Karpas-422 (cell line): ENCODE measurements at places on chromosomes 6 and 20.

DNA sequence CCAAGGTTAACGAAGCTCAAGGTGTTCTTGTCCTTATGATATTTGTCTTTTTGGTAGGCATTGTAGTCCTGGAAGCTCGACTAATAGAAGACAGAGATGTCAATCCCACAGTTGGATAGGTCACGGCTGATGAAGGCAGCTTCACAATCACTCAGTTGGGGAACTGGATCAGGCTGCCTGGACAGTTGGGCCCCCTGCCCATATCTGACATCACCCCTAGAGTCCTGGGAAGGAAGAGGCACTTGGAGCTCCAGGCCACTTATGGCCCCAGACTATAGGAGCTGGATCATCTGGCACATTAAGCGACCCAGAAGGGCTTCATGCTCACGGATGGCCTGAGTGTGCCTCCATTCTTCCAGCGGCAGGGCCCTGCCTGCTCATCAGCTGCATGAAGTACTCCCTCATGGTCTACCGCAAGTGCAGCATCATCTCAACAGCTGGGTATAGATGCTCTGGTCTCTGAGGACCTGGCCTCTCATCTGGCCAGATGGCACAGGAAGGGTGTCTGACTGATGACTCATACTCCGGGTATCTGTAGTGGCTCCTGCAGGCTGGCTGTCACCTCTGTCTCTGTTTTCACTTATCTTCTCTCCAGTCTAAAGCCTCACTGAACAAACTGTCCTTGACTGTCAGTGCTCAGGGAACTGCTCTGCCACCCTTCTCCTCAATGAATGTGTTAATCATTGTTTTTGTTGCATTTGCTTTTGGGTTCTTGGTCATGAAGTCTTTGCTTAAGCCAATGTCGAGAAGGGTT is 29.2 kb upstream of the SSR1 start:
- no peak for DNase-seq

- no peak for DNase-seq
Observed at GRCh38 chr20:605237-605636, 4.9 kb downstream of the TCF15 start.

- no peak for DNase-seq
Observed at GRCh38 chr20:31542201-31542842, 28.1 kb downstream of the HM13 start.

- no peak for DNase-seq
Observed at GRCh38 chr6:1687402-1687801, 77.7 kb downstream of the FOXC1 start.

- no peak for DNase-seq
Observed at GRCh38 chr20:60648556-60648955, 603.5 kb upstream of the CDH4 start.

GRCh38 chr20:59939879-59940128 is 301 bp downstream of the PPP1R3D start:
- DNase-seq = no peak

DNA sequence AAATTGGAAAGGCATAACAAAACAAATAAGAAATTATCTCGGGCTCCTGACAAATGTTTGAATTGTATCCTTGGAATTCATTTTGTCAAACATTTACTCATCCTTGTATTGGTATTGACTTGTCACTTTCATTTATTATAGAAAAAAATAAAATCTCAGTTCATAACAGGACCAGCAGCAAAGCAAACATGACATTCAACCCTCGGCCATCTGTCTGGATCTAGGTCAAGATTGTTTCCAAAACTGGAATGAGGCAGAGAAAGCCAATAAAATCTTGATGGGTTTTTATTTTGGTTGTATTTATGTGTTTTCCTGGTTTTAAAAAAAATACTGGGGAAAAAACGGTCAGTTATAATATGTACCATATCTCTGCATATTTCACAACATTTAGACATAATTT is 42.9 kb upstream of the FABP7 start:
- DNase-seq = no peak

- DNase-seq = peak; percentile 50
Observed at GRCh38 chr6:83068616-83069015, 1.1 kb downstream of the DOP1A start.

- no peak for DNase-seq
Observed at GRCh38 chr6:151388236-151388635, 3.1 kb downstream of the ZBTB2 start.

DNA sequence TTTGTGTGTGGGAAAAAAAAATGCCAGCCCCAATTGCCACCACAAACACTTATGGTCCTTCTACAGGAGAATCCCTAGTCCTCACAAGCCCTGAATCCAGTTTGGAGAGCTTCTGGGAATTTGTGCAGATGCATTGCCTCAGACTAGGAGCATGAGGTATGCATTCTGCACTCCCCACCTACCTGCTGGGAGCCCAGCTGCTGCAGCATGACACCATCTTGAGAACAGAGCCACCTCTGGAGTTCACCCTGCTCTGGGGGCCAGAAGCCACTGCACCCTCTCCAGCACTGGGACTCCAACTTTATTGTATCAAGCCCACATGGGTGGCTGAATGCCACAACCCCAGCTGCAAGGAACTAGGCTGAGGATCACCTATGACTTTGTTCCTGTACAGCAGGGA is 568.5 kb upstream of the ID4 start:
- DNase-seq = no peak

DNA sequence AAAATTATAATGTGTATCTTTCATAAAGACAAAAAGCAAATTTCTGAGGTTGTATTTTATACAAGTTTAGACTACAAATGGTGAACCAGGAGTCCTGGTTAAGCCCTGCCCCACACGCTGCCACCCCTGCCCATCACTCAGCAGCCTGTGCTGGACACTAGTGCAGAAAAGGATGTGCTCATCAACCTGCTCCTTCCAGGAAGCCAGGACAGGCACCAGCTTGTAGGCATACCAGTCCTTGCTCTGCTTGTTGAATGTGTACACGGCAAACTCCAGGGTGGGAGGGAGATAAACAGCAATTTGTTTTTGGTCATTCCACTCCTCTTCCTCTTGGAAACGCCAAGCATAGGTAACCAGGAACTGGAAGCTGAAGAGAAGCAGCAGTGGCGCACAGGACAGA is 18.1 kb downstream of the CST9L start:
- no peak for DNase-seq

DNA sequence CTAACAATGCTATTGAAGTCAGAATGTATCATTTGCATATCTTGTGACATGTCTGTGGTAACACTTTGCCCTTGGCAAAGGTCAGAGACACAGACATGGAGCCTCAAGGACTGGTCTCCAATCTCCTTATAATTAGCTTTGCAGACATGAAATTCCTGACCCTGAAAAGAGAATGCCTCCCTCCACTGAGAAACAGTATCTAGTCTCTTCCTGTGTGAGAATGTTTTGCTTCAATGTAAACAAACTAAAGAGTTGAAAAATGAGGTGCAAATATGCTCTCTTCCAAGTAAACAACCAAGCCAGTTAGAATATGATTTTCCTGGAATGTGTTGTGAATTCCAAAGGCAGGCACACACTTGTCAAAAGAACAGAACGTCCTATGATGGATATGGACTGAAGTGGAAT is 407.1 kb upstream of the MARCKS start:
- no peak for DNase-seq

DNA sequence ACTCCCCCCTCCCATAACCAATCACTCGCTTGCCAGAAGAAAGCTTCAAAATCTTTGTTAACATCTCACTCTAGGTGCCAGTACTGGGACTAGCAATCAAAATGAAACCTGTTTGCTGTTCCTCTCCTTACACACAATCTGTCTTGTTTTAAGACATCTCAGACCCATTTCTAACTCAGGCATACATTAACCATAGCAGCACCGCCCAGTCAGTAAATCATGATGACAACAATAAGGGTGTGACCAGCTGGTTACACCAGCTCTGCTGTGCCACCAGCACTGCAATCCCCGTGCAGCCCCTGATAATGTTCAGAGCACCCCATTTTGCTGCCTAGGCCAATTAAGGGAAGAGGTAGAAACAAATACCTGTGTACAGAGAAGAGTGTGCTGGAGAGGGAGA is 185.2 kb upstream of the TAB2 start:
- no peak for DNase-seq

DNA sequence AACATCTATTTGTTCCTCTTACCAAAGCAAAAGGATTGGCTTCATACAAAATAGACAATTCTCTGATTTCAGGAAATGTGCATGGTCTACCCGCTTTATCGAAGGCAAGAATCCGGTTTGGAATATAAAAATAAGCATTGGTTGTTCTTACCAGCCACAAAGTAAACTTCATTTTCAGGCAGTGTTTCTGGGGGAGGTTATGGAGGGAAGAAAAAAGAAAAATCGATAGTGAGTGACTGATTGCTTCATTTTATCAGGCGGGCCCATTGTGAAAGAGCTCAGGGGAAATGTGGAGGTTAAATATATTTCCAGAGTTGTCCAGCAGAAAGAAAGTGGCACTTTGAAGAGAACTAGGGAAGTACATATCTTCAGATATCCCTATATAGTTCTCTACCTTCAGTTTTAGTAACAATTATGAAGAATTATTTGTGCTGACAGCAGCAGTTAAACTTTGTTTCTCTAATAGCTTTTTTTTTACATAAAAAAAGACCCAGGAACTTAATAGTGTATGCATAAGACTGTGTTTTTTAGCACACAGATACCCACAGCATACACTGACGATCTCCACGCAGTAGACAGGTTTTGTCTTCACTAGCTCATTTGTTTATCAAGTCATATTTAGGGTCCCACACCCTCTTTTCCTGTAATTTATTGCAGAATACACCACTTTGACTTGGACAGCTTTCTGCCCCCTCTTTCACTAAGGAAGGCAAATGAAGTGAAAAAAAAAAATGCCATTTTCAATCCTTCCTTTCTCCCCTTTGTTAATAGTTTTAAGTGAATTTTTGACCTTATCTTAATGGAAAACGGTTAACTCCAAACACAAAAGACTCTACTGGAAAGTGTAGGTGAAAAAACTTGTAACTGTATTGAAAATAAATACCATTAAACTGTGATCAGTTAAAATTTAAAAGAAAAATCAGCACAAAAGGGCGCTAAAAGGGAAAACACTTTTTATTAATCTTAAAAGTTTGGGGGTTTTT is 2.9 kb downstream of the POU3F2 start:
- no peak for DNase-seq

DNA sequence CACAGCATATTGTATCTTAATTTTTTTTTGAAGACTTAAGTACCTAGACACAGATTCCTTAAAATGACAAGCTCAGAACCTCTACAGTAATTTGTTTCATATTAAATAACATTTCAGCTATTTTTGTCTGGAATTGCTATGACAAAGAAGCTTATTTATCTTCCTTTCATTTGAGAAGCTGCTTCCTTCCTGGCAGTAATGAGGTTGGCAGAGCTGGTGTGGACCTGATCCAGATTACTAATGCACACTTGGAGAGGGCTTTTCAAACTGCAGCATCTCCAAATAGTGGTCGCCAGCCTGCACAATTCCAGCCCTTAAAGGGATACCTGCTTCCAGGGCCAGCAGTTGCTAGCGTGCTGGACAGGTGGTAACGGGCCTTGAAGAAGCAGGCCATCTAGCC is 12.1 kb downstream of the PTCHD4 start:
- DNase-seq = no peak

GRCh38 chr6:47405273-47405672 is 72.3 kb upstream of the CD2AP start:
- DNase-seq = no peak

DNA sequence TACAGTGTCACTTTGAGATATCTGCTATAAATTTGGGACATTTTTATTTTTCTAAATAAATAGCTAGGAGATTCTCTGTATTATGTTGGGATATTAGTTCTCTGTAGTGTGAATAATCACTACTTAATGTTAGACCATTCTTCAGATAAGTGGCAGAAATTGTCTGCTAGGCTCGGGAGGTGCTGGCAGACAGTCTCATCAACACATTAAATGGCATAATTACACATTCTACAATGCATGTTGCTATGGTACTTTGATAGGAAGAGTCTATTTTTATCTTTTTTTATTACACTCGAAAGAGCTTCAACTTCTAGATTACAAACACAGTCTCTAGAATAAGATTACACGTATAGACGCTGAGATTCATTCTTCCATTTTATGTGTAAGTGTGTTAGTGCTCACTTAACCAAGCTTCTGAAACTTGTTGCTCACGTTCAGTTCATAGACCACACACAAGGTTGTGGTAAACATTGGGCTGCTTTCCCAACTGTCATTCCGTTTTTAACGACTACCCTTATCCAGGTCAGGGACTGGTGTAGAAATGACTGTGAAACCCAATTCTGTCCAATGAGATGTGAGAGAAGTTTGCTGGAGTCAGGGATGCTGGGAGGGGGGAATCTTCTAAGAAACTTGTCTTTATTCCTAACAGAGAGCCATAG is 78.6 kb downstream of the TPBG start:
- no peak for DNase-seq

GRCh38 chr6:65262241-65262640 is 444.8 kb downstream of the EYS start:
- no peak for DNase-seq

DNA sequence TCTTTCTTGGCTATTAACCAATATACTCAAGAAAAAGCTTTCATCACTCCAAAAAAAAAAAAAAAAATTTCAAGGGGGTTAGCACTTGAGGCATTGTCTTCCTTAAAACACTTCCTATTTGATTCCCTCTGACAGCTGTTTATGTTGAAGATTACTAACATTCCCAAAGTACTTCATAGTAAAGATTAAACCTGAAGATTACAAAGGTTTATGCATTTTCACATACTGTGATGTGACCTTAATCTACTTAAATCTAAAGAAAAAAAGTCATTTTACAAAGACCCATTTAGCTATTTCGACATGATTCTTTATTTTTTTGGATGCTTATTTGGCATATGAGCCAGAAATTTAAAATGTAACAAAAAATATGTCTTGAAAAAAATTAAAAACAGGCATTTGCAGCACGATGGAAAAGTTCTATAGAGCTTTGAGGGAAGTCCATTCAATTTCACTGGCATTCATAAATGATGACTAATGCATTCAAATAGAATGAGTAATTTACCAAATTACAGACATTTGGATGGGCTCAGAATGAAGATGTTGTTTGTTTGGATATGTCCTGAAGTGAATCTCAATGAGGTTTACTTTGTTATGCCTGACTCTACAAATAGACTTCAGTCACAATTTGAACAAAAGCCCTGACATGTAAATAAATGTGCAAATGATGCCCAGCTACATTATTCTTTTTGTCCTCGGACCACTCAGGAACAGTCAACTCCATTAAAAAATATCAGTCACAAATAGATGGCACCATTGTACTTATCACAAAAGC is 674.6 kb upstream of the MARCKS start:
- no peak for DNase-seq

DNA sequence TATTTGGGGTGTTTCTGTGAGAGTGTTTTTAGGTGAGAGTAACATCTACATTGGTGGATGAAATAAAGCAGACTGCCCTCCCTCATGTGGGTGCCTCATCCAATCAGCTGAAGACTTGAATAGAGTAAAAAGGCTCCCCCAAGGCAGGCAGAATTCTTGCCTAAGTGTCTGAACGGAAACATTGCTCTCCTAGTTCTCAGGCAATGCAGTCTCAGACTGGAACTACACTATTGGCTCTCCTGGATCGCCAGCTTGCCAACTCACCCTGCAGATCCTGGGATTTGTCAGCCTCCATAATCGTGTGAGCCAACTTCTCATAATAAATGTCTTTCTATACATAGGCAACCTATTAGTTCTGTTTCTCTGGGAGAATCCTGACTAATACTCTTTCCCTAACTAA is 5.5 kb upstream of the TMEM170B start:
- DNase-seq = no peak

- peak; percentile 82 for DNase-seq
Observed at GRCh38 chr6:150632785-150633485, 33.2 kb downstream of the PLEKHG1 start.
